Hair follicle dermal papilla cell (primary cell): ENCODE measurements at places on chromosomes 12 and 14. TPM values are rescaled to one million over a fixed set of nuclear protein-coding genes. Genes with fewer than 3 reads are reported as not detected.

Gene FOXM1
- total RNA-seq, result 7.6 and 9.8 TPM in 2 replicates

Gene HHIPL1
- total RNA-seq, result 17.9 and 35.0 TPM in 2 replicates

Gene GYS2
- total RNA-seq, result not detected in 2 replicates

Gene HRK
- total RNA-seq, result not detected in 2 replicates

Gene CLEC6A
- not detected in 2 replicates for total RNA-seq

Gene IL22
- not detected in 2 replicates for total RNA-seq

Gene RASSF9
- total RNA-seq, result 2.3 and 3.2 TPM in 2 replicates

Gene IQSEC3
- not detected in 2 replicates for total RNA-seq

Gene MUCL1
- not detected in 2 replicates for total RNA-seq

Gene C12orf50
- not detected in 2 replicates for total RNA-seq

Gene FOXN4
- not detected in 2 replicates for total RNA-seq

Gene TMEM229B
- 1.6 and 1.8 TPM in 2 replicates for total RNA-seq

Gene CLEC1B
- total RNA-seq, result not detected in 2 replicates

Gene GLIPR1L1
- total RNA-seq, result not detected in 2 replicates

Gene NGB
- not detected in 2 replicates for total RNA-seq

Gene ABCC9
- 7.7 and 9.1 TPM in 2 replicates for total RNA-seq

Gene DACT1
- total RNA-seq, result 2.1 and 2.9 TPM in 2 replicates

Gene LIN7A
- 6.1 and 7.6 TPM in 2 replicates for total RNA-seq

Gene NOVA1
- 7.8 and 9.9 TPM in 2 replicates for total RNA-seq
